ENCODE measurements at places on chromosomes 6 and 20. TPM values are rescaled to one million over a fixed set of nuclear protein-coding genes. Genes with fewer than 3 reads are reported as not detected.

The TPBG gene
- 47.8 TPM for total RNA-seq

The GRM1 gene
- under 0.01 TPM for total RNA-seq

The BPI gene
- not detected for total RNA-seq

The VGLL2 gene
- not detected for total RNA-seq

The SNPH gene
- total RNA-seq: 10.0 TPM

The TOP1 gene
- 10.5 TPM for total RNA-seq

The CALHM5 gene
- total RNA-seq: 14.8 TPM

The SLX4IP gene
- 4.0 TPM for total RNA-seq

The CRISP2 gene
- total RNA-seq: not detected
